HAP-1 (cell line): ENCODE measurements at places on chromosomes 6 and 20.

DNA sequence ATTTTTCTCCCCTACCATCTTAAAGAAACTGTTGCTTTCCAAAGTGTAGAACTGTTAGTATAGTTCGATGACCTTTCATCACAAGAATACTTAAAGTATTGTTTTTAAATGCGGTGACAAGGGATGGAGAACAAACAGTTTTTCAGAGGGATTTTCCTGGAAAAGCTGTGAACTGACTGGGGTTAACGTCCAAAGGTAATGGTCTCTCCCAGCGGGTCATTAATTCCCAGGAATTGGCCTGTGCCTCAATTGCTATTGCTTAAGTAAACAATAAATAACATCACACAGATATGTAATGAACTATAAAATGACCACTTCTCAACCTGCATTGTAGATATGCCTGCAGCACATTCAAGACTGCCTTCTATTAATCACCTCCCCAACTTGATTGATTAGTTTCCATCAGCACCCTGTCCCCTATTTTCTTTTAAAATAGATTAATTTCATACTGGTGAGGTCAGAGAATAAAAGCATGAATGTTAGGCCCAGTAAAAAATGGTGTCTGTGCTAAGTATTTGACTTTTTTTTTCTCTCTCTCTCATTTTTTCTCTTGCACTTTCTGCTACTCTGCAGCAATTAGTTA lies 268.2 kb downstream of the SAMD5 start:
- DNase-seq = no peak

DNA sequence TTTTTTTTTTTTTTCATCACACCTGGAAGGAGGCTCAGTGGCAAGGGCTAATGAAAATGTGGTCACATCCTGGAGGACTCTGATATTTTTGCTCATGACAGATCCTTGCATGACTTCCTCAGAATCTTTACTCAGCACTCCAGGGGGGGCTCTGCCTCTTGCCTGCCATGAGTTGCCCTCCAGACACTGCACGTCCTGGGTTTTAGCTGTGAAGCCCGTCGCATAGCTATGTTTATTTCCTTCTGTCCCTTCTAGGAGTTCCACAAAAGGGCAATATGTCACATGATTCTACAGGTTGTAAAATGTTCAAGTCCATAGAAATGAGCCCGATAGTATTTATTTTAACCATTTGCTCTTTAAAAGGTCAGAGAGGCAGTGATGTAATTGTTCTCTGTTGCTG lies 18.2 kb downstream of the MAS1 start:
- DNase-seq = no peak

GRCh38 chr20:49987015-49987867 lies 4.5 kb downstream of the SNAI1 start:
- DNase-seq = no peak

DNA sequence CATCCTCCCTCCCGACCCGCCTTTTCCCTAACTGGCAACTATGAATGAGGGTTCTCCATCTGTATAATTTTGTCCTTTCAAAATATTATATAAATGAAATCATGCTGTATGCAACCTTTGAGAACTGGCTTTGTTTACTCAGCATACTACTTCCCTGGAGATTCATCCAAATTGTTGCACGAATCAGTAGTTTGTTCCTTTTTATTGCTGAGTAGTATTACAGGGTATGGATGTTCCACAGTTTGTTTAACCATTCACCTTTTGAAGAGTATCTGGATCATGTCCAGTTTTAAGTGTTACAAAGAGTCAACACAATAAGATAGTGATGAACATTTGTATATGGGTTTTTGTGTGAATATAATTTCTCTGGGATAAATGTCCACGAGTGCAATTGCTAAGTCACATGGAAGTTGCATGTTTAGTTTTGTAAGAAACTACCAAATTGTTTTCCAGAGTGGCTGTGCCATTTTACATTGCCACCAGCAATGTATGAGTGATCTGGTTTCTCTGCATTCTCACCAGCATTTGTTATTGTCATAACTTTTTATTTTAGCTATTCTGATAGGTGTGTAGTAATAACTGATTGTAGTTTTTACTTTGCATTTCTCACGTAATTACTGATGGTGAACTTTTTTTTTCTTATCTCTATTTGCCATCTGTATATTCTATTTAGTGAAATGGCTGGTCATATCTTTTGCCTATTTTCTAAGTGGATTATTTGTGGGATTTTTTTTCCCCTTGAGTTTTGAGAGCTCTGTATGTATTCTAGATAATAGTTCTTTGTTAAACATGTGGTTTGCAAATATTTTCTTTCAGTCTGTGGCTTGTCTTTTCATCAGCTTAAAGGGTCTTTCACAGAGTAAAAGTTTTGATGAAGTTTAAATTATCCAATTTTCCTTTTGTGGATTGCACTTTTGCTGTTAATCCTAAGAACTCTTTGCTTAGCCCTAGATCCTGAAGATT lies 14.4 kb upstream of the RNF24 start:
- DNase-seq = no peak

DNA sequence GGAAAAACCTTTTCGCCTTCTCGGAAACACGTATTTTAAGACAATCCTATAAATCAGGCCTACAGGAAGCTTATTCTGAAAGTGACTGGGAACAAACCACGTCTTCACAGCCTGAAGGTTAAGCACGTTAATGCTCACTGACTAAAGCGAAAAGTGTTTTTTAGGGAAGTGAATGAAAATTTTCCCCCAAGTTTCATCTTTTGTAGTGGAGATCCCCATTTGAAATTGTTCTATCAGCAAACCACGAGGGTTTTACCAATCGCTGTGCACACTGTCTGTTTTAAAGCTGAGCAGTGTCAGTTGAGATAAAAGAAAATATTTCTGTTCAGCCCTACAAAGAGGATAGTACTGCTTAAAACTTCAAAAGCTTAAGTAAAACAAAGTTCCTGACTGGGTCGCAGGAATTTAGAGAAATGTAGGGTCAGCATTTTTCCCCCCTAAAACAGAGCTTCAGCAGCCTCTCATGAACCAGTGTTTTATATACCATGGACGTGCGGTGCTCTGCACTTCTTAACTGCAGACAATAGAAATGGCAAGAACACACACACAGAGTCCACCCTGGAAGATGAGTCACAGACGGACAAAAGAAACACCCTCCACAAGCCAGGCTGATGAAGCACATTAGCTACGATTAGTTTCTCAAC lies 34.9 kb downstream of the SLC22A23 start:
- no peak for DNase-seq

- no peak for DNase-seq
Measured at GRCh38 chr6:152118678-152119077, 311.2 kb downstream of the ESR1 start.

DNA sequence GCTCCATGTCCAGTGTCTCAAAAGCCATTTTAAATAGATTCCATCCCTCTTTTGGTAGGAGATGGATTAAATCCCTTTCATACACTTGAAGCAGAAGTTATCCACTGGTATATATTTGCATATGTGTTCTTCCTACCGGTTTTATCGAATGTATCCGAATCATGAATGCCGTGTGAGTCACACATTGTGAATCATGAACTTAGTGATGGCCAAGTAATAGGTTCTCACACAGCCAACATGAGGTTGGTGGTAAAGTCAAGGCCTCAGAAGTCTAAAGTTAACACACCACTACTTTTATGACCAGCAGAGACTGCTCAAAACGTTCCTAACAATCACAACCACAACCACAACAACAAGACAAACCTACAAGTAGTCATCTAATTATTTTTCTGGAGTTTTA lies 345.5 kb downstream of the THBS2 start:
- no peak for DNase-seq

DNA sequence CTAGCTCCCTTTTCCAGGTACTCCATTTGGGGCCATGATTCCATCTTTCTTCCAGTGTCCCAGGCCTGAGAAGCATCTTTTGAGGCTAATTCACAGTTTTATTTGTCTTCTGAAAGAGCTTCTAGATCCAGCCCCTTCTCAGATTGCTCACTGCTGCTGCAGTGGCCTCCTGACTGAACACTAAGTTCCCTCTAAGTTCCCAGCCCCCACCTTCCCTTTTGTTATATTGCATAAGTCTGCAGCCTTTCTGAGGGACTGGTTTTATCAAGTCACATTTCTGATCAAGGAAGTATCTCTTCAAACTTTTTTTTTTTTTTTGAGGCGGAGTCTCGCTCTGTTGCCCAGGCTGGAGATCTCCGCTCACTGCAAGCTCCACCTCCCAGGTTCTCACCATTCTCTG lies 10.7 kb downstream of the MAPRE1 start:
- DNase-seq = no peak

GRCh38 chr20:3315136-3315535 lies 76.1 kb upstream of the SLC4A11 start:
- DNase-seq = no peak

DNA sequence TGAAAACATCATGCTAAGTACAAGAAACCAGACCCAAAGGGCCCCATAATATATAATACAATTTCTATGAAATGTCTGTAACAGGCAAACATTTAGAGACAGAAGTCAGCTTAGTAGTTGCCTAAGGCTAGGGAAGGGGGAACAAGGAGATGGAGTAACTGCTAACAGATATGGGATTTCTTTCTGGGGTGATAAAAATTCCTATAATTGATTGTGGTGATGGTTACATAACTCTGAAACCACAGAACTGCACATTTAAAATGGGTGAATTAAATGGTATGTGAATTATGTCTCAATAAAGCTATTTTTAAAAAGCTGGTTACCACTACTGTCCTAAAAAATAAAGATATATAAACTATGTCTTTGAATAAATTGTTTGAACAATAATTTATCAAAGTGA lies 3.2 kb downstream of the CEP162 start:
- no peak for DNase-seq

DNA sequence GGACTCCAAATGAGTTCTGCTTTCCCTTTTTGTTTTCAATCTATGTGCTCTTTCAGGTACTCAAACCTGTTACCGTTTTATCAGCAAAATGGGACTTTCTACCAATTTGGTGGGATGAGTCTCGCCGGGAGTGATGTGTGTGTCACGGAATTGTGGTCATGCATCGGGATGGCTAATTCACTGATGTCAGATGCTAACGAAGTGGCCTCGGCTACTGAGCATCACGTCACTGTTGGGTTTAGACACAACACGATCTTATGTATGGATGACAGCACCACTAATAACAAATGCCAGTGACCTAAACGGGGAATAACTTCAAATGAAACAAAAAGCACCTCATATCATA lies 1.6 kb upstream of the PCK1 start:
- DNase-seq = no peak

GRCh38 chr6:43250992-43251373 lies 7.7 kb downstream of the TTBK1 start:
- DNase-seq = peak; percentile 31

- no peak for DNase-seq
Measured at GRCh38 chr20:62353289-62354030, 13.7 kb downstream of the LAMA5 start.

GRCh38 chr6:75876152-75876551 lies 127.1 kb downstream of the MYO6 start:
- no peak for DNase-seq

DNA sequence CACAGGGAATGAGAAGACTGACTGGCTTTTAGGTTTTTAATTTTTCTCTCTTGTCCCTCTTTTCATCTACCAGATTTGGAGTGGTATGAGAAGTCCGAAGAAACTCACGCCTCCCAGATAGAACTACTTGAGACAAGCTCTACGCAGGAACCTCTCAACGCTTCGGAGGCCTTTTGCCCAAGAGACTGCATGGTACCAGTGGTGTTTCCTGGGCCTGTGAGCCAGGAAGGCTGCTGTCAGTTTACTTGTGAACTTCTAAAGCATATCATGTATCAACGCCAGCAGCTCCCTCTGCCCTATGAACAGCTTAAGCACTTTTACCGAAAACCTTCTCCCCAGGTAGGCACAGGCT lies 644 bp downstream of the MAD2L1BP start:
- DNase-seq = no peak

DNA sequence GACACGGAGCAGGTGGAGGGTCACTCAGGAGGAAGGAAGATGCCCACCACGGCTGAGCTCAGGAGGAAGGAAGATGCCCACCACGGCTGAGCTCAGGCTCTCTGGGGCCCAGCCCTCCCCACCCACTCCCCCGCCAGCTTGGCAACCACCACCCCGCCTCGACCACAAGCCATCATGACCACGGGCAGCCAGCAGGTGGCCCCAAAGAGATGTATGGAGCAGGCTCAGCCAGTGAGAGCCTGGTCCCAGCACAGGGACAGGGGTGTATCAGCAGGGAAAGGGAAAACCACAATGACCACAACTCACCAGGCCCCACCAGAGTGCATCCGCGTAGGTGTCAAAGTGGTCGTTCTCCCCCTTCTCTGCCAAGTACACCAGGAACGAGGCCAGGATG lies 30.4 kb downstream of the KCNQ2 start:
- DNase-seq = peak; percentile 77

GRCh38 chr20:45128099-45128498 lies 3.8 kb upstream of the WFDC12 start:
- DNase-seq = no peak

DNA sequence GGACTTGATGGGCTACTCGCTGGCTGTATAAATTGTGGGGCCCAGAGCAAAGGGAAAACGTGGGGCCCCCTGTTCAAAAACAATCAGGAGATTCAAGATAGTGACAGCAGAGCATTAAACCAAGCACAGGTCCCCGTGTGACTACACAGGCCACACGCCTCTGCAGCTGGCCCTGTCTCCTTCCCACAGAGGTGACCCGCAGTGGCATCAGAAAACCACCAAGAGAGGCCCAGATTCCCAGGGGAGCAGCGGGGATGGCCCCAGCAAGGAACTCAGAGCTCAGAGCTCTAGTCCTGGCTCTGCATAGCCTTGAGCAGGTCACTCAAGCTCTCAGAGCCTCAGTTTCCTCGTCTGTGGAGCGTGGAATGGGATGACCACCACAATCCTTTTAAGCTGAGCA lies 57.6 kb downstream of the CPNE5 start:
- DNase-seq = no peak

- no peak for DNase-seq
Measured at GRCh38 chr6:2674857-2675256, 75.9 kb downstream of the MYLK4 start.

- no peak for DNase-seq
Measured at GRCh38 chr6:2127484-2127911, 117.9 kb downstream of the GMDS start.

DNA sequence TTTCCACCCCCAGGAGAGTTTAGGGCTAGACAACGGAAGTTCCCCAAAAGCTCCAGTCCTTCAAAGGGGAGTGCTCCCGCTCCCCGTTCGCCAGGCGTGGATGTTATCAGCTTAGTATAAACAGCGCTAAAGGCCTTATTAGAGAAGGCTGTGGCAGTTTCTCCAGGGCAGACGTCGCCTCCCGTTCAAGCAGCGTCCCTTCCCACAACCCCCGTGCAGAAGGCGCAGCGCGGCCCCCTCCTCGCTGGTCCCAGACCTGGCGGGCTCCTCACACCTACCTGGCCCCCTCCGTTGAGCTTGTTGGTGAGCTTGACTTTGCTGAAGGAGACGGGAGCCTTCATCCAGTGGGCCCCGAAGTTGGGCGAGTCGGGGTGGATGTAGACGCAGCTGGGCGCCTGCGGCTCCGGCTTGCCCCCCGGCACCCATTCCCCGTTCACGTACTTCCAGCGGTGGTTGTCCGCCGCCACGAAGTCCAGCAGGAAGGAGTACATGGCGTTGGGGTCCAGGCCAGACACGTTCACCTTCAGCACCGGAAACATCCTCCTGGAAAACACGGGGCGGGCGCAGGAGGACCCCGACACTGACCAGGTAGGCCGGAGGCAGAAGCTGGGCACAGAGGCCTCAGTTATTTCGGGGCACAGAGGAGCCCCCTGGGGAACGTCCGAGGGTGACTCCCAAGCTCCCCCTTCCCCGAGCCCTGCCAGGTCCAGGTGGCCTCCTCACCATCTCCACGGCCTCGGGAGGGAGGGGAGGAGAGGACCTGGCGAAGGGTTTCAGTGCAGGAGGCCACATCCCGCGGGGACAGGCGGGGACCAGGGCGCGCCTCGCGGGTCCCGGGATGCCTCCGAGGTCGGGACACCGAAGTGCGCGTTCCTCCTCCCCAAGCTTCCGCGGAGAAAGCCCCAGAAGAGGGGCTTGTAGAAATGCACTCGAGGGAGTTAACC lies 1.1 kb downstream of the TBXT start:
- no peak for DNase-seq
